Neural crest cell (in vitro differentiated cells): ENCODE measurements at places on chromosomes 1 and 21.
A peak's percentile ranks its signal among the peaks of the same experiment; 100 is the strongest.

DNA sequence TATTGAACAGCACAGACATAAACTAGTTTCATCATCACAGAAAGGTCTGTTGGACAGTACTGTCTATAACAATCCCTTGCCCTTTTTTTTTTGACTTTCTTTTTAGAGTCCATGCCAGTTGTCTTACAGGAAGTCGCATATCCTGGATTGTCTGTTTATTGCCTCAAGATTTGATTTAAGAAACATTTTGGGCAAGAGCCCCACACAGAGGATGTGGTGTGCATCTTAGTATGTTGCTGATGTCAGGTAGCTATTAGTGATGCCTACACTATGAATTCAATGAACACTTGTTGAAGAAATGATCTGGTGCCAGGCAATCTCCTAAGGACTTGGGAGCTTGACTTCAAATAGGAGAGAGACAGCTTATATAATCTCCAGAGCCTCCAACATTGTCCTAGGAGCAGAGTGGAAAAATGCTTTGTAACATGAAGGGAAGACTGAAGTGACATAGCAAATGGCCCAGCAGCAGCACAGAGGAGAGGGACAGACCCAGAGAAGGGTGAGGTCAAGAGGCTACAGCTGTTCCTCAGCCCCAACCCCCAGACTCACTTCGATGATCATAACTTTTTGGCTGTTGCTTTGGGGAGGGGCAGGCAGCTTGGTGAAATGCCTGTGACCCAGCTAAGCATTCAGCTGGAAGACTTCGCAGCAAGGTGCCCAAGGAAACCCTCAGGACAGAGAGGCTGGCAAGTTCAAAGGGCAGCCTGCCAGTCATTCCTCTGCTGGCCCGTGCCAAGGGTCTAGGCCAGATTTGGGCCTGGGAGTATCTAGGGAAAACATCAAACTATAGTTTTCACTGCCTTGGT lies 7.5 kb upstream of the RAB29 start:
- no peak for DNase-seq

GRCh38 chr1:77900687-77901293 lies 12.4 kb downstream of the NEXN start:
- DNase-seq = no peak

DNA sequence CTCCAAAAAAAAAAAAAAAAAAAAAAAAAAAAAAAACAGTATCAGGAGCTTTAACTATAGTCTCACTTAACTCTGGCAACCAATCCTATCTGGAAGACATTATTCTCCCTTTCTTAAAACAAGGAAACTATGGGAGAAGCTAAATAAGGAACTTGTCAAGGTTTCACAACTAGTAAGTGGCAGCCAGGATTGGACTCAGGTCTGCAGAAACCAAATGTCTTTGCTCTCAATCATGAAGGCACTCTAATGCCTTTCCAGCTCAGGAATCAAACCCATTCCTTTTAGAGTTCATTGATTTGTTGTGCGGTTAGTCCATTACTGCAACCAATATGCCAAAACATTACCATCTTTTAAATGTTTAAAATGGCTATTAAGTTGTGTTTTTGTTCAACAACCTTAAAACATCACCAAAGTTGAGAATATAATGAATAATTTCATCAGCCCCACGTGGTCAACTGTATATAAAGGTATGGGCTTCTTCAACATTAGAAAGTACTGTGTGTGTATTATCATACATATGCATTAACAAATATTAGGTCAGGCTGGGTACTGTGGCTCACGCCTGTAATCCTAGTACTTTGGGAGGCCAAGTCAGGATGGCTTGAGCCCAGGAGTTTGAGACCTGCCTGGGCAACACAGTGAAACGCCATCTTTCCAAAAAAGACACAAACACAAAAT lies 1.5 kb downstream of the EPRS1 start:
- no peak for DNase-seq

DNA sequence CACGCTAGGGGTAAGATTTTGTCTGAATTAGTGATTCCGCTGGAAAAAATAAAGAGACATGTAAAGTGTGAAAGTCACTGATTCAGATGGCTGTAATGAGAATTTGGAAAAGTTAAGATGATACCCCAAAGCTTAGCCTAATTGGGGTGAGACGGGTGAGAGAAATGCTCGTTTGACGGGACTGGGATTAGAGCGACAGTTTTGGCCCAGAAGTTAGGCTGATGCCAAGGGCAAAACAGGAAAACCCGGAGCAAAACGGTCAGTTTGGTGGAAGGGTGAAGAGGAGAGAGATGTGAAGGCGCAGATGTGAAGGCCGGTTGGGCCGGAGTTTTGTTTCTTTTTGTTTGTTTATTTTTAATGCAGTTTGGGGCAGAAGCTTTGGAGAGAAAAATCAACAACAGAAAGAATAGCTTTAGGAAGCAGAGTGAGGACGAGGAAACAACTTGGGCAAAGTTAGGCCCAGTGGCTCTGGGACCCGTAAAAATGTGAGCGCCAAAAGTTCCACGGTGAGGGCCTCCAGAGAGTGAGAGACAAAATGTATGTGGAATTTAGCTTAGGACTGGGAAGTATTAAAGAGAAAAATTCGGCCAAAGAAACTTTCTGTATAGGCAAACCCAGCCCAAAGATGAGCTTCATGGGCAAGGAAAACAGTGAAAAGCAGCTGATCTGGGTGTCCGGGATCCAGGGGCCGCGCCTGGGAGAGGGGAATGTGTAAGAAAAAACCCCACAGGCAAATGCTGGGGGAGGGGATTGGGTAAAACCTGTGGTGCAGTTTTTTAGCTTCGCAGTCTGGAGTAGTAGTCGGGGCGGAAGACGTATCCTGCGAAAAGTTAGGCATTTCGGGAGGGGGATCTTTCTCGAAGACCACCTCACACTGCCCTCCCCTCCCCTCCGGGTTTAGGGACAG lies 1.2 kb downstream of the DMRTA2 start:
- DNase-seq = no peak

DNA sequence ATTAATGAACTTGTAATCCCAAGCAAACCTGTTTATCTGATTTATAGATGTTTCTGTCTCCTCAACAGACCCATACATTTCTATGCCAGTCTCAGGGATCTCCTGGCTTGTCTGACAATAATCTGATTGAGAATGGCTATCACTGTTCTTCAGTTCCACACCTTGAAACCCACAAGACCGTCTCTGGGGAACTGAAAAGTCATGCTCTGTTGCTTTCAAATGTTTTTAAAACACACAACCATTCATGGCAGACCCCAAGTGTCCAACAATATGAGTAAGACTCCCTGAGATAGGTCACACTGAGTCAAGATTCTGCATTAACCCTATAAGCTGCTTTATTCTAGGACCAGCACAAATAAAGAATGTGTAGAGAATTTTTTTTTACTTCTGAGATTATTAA lies 611.2 kb upstream of the PLXNA2 start:
- DNase-seq = no peak

DNA sequence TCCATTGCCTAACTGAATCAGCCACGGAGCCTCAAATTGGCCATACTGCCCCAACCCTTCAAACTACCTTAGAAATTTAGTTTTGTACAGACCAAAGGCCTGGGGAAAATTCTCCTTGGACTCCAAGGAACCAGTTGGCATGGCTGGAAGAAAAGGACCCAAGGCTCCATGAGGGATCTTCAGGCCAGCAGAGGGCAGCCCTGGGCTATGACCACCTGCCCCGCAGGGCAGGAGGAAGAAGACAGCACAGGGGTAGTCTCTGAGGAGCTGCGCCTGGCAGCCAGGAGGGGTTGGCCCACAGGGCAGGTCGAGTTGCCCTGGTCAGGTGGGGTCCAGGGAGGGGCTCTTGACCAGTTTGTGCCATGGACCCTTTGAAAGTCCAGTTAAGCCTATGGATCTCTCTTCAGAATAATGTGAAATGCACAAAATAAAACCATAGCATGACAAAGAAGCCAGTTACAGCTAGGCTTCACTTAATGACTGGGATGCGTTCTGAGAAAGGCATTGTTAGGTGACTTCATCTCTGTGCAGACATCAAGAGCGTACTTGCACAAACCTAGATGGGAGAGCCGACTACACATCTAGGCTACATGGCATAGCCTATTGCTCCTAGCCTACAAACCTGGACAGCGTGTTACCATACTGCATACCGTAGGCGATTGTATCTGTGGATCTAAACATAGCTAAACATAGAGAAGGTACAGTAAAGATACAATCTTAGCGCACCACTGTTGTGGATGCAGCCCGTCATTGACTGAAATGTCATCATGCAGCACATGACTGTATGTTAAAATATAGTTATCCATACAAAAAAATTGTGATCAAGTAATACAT lies 26.1 kb downstream of the CACNA1S start:
- DNase-seq = peak; percentile 16

GRCh38 chr1:234214129-234214910 lies 158.9 kb upstream of the COA6 start:
- peak; percentile 42 for DNase-seq

GRCh38 chr21:35616090-35616489 lies 444.2 kb downstream of the SETD4 start:
- DNase-seq = no peak
